ENCODE measurements at places on chromosomes 16 and 17.

DNA sequence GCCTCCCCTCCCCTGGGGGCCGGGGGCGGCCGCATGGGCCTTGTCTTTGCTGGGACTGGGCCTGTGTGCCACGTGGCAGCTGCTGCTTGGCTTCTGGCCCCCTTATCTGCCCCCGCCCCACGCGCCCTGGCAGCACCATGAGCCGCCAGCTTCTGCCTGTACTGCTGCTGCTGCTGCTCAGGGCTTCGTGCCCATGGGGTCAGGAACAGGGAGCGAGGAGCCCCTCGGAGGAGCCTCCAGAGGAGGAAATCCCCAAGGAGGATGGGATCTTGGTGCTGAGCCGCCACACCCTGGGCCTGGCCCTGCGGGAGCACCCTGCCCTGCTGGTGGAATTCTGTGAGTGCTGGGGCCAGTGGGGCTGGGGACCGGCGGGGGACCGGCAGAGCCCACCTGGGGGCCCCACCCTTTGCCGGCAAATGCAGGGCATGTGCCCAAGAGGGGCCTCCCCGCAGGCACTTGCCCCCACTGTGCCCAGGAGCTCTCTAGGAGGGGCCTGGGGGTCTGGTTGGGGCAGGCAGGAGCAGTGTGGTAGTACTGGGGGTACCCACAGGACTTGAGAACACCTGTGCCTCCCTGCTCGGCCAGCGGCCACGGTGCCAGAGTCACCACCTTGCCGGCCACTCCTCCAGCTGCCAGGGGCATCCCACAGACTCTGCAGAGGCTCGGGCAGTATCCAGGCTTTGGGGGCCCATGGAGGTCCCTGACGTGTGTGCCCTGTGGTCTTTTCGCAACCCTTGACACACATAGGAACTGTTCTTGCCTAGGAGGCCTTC, at the start of gene PDIA2:
TSS of gene PDIA2 (plus strand) at position 132 of the 773 bp plus-strand sequence. CDS start at position 138, 6 bp downstream.
- DNase-seq = no peak

DNA sequence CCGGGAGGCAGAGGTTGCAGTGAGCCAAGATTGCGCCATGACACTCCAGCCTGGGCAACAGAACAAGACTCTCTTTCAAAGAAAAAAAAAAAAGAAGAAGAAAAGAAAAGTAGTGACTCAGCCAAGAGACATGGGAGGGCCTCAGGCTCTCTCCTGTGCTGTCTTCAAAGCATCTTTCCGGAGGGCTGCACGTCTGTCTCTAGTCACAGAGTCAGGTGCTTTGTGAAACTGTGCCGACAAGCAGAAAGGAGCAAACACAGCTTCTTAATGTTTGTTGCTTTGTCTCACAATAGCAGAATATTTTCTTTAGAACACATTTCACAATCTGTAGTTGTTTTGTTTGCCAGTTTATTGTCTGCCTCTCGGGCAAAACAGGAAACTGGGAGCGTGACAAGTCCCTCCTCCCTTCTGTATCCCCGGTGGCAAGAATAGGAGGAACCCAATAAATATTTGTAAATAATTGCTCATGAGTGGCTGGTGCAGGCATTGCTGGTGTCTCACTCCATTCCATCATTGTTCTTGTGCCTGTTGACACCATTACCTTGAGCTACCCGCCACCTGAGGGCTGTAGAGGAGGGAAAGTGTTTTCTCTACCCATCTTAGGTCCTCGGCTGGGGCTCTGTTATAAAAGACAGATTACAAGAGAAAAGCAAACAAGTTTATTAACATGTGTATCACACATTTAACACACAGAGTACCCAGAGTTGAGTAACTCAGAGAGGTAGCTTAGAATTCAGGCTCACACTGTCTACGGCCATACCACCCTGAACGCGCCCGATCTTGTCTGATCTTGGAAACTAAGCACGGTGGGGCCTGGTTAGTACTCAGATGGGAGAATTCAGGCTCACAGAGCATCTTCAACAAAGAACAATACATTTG, 5.5 kb downstream of the GAST start:
- DNase-seq = no peak

DNA sequence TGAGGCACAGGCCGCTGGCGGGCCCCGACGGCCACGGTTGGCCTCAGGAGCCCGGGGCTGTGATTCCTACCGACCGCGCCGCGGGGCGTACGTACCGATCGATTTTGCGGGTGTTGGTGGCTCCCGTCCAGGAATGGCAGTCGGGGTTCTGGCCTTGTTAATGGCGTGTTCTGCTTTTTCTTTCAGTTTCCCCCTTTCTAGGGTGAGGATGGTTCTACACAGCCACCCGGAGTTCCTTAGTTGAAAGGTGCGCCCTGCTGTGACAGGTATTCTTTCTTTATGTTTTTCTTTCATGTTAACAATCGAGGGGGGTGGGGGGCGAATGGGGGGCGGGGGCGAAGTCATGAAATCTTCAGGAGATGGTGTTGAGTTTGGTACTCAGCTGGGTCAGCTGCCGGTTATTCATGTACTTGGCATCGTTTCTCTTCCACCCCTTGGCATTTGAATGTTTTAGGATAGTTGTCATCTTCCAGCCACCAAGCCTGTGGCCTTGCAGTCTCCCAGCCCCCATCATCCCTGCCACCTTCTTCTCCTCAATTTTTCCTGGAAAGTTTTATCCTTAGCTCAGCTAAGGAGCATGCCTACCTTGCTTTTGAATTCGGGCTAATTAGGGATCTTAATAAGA, 802 bp downstream of the CYLD start:
- DNase-seq = peak; percentile 56

DNA sequence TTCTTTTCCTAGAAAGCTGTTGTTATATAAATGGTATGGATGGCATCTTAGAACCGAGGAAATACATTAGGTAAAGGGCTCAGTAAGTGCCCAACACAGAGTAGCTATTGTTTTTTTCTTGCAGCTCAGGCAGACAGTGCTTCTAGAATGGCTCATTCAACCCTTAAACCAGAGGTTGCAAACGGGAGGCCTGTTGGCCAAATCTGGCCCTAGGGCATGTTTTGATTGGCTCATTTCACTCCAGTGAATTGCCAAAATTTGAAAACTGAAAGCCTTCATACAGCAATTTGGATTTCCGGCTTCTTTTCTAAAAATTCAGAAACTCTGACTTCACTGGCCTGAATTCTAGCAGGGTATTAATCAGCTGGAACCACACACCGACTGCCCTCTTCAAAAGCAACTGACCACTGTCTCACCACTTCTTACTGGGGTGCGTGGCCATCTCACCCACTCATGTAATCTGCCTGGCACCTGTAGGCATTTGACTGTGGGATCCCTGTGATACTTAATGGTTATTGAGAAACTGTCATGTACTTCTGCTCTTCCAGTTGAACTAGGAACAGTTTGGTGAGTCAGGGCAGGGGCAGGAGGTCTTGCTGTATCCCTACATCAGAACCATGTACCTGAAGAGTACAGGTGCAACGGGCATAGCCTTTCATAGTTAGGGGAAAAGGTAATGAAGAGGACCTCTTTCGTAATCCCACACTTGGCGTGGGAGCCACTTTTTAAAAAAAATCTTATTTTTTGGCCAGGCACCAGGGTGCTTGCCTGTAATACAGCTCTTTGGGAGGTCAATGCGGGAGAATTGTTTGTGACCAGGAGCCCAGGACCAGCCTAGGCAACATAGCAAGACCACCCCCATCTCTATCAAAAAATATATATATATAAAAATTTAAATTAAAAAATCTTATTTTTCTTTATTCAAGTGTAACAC, 53.6 kb upstream of the SCNN1B start:
- no peak for DNase-seq

DNA sequence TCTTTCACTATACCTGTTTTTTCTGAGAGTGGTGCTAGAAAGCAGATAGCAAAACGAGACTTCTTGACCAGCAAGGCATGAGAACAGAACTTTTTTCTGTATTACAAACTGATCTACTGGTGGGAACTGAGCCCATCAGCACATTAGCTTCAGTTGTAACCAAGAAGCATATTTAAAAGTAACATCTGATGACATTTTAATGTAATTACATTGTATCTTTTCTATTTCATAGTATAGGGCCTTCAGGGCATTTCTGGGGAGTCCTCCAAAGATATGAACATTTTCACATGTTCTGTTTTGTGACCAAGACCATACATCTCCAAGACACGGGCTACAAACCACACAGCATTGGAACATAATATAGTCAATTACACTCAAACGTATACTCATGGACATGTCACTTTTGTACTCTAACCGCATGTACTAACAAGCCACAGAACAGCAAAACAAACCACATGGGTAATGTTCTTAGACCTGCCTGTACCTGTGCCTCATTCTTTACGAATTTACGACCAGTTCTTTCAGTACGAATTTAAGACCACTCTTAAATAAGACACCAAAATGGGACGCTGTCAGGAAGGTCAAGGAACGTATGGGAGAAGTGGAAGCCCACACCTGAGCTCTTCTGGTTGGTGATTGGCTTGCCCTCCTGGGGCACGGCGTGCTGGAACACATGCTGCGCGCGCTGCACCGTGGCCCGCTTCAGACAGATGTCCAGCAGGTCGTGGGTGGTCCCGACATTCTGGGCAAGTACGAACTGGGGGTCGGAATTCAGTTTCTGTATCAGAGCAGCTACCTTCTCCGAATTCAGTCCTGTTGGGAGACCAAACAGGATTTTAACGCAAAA, 825 bp downstream of the BLMH start:
- no peak for DNase-seq

DNA sequence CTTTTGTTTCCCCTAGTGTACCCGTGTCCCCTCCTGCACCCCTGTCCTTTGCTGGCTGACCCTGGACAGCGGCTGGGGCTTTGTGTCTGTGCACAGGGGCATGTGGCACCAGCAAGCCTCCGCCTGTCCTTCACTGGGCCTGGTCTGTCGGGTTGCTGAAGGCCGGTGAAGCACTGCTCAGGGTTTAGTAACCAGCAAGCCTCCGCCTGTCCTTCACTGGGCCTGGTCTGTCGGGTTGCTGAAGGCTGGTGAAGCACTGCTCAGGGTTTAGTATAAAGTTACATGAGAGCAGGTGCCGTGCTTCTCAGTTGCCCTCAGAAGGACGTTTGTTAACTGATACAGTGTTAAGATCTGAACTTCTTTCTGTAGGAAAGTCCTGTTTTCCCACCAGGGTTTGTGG, 33.8 kb downstream of the DEF8 start:
- no peak for DNase-seq

- DNase-seq = no peak
Observed at GRCh38 chr17:69884356-69884755, 190.7 kb upstream of the KCNJ16 start.

DNA sequence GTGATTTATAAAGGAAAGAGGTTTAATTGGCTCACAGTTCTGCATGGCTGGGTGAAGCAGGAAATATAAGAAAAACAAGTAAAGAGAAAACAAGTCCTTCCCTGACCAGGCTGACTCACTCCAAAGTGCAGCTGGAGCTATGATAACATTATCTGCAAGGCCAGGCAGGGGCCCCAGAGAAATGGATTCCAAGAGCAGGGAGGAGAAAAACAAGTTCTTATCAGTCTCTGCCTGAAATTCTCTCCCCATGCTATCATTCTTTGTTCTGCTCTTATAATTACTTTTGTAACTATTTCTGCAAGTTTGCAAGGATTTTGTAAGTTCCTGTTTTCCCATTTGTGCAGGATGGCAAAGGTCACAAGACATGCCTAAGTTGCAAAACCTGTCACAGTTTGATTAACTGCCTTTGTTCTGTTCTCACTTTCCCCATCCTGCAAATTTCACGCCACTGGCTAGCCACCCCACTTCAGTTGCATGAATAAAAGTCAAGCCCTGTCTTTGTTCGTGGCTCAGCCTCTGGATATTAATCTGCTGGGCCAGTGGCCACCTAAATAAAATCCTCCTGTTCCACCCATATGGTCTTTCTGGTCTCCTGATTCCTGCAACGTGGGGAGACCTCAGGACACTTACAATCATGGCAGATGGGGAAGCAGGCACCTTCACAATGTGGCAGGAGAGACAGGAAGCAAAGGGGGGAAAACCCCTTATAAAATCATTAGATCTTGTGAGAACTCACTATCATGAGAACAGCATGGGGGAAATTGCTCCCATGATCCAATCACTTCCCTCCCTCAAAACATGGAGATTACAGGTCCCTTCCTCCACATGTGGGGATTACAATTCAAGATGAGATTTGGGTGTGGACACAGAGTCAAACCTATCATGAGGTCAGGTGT, 13.1 kb downstream of the ABCA9 start:
- DNase-seq = peak; percentile 60

DNA sequence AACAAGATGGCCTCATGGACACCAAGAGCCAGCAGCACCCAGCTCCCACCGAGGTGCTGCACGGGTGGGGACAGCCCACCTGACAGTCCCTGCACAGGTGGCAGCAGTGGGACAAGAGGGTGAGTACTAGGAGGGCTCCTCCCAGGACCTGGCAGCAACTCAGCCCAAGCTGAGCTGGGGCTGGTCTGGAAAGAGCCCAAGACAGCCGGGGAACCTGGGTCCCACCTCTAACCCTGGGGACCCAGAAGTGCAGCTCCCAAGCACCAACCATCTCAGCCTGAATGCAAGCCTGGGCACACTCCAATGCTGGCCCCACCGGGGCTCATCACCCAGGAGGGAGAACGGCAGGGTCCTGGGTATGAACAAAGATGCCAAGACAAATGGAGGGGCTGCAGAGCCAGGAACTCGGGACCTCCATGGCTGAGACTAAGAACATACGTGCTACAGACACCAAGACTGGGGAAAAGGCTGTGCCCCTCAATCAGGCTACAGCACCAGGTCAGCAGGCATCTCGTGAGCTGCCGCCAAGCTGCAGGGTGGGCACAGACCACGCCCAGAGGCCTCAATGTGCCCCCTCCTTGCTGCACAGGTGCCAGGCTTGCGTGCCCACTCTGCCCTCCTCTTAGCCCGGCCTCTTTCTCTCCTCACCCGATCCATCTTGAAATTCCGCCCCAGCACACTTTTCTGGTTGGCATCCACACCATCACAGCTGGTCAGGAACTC, 37.5 kb upstream of the GSG1L start:
- DNase-seq = no peak

DNA sequence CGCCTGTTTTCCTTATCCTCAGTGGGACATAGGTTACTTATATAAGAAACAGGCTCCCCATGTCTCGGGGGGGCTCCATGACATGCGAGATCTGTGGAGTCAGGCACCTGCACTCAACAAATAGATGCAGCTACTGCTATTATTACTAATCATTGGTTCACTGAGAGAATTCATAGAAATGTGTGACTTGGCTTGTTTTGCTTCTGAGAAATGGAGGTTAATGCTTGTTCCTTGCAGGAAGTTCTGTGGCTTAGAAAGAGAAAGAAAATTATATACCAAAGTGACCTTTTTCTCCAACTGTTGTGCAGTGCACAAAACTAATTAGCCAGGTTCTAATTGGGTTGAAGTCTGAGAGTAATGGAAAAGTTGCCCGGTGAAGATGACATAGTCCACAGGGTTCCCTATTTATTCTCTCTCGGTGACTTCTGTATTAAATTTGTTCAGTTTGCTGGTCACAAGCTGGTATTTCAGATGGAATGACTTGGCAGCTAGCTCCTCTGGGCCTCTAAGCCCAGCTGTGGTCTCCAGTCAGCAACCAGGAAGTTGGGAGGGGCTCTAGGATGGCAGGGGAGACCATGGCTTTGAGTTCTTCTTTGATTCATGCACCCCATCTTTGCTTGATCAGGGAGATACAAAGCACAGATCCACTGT, 17.6 kb upstream of the MAF start:
- no peak for DNase-seq

DNA sequence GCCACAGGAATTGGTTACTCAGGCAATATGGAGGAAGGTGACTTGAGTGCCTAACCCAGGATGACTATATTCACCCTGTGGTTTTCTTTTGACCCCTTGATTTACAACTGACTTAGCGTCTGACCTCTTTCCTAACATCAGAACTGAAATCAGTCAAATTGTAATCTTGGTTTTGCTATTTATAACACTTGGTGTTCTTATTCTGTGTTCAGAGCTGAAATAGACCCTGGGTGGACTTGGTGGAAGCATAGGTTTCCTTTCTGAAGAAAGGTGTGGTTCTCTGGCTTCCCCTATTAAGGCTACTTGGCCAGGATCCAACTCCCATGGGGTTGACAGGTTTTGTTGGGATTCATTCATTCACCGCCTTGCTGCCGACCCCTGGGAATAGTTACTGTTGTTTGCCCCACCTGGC, 80.8 kb downstream of the CLEC16A start:
- DNase-seq = no peak
